LNCaP clone FGC (cell line): ENCODE measurements at places on chromosomes 2 and 18.

GRCh38 chr18:26685438-26686157 lies 137.2 kb upstream of the KCTD1 start:
- DNase-seq, result no peak

DNA sequence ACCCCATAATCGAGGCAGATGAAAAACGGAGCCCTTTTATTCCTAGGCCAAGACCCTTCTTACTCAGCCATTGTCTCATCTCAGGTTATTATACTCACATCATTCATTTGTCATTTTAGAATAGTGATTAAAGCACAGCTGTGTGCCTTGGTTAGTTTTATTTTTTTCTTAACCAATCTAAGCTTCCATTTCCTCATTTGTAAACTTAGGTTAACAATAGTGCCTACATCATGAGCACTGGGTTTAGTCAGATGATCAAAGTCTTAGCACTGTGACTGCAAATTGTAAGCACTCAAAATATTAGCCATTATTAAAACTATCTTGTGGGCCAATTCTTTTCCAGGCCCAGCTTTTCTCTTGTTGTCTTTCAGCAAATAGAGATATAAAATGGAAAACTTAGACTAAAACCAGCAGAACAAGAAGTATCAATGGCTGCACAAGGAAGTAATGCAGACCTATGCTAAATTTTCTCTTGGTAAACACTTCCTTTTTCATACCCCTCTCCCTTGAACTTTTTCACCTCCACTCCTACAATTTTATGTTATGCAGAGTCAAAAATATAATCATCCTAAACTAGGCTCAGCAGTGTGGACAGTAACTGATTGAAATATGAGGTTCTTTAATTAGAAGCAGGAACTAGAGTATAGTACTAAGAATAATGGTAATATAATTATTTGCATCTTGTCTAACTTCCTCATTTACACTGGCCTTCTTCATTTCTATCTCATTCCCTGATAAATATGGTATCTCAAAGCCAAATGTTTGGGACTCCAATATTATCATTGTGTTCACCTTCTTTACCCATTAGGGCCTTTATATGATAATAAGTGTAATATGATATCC lies 21.5 kb upstream of the GALNT3 start:
- DNase-seq, result no peak

GRCh38 chr18:41769265-41769664 lies 185.8 kb upstream of the PIK3C3 start:
- no peak for DNase-seq

DNA sequence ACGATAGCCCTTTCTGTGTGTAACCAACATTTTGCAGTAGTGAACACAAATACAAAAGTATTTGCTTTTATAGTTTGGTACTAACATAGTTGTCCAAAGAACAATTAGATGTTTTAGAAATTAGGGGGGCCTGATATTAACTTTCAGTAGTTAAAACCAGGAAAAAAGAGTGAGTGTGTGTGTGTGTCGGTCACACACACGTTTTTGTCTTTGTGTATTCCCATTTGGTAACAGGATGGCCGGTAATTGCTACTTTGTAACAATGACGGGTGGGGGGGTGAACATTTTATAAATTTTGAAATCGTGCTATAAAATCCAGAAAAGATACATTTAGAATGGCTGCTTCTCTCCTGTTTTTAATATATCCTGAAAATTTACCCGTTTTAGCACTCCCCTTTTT lies 1.5 kb downstream of the PPIG start:
- DNase-seq, result no peak

GRCh38 chr2:45585267-45585861 lies 25.7 kb downstream of the SRBD1 start:
- DNase-seq, result no peak

DNA sequence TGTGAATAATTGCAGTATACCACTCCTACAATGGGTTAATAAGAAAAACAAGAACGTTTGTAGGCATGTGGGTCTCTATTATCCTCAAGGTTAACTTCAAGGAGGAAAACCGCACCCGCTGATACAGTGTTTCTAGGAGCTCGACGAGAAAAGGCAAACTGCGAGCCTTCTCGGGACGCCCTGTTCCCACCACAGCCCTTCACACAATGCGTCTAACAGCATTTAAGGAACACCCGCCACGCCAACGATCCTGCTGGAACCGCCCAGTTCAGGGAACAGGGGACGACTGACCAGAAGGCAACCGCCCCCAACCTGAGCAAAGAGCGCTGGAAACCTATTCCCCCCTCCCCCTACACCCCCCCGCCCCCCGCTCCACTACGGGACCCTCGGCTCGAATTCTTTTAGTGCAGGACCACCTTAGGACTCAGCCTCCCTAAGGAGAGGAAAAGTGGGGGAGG lies 710 bp upstream of the TMSB10 start:
- DNase-seq, result no peak

- no peak for DNase-seq
Observed at GRCh38 chr2:231732604-231733003, 24.3 kb downstream of the PTMA start.

- DNase-seq, result no peak
Observed at GRCh38 chr2:74131901-74132300, 15.8 kb downstream of the BOLA3 start.

DNA sequence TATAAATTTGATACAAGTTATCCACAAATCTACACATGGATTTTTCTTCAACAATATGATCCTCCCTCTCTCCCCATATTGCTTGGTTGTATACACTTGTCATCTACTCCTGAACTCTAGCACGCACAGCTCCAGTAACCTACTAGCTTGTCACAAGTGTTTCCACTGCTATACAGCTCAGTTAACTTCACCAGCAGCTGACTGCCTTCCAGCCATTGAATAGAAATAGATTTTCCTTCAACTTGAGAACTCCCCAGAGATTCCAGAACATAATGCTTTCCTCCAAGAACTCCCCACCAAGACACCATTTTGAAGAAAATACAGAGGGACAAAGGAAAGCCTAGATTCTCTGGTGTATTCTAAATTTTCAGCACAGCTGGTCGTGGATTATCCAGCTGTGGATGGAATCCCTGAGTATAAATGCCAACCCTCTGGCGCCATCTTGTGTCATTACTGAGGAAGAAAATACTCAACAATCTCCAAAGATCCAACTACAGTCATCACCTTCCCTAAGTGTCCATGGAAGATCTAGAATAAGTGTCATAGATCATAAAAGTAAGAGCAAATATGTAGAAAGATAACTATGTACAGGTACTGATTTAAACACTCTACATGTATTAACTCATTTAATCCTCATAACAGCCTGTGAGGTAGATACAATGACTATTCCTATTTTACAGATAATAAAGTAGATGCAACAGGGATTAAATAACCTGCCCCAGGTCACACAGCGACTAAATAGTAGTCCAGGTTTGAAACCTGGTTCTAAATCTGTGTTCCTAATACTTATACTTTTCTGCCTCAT lies 156.7 kb downstream of the ARHGAP28 start:
- DNase-seq, result no peak

- DNase-seq, result no peak
Observed at GRCh38 chr2:159362816-159363251, 76.3 kb upstream of the WDSUB1 start.

DNA sequence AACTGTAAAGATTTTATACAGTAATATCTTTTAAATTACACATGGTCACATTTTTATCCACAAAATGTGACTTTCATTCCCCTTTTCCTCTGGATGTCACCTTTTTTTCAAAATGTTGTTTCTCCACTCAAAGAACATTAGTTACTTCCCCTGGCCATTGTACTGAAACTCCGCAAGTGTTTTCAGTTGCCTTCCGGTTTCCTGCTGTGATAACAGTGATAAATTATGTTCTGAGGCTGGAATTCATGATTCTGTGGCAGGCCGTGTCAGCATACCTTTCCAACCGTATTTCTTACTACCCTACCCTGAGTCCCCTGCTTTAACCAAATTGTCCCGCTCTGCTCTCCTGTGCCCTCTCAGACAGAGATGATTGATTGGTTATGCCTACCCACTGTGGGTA lies 53.5 kb downstream of the MGAT5 start:
- no peak for DNase-seq

- no peak for DNase-seq
Observed at GRCh38 chr2:203734276-203734983, 28.0 kb downstream of the CD28 start.

DNA sequence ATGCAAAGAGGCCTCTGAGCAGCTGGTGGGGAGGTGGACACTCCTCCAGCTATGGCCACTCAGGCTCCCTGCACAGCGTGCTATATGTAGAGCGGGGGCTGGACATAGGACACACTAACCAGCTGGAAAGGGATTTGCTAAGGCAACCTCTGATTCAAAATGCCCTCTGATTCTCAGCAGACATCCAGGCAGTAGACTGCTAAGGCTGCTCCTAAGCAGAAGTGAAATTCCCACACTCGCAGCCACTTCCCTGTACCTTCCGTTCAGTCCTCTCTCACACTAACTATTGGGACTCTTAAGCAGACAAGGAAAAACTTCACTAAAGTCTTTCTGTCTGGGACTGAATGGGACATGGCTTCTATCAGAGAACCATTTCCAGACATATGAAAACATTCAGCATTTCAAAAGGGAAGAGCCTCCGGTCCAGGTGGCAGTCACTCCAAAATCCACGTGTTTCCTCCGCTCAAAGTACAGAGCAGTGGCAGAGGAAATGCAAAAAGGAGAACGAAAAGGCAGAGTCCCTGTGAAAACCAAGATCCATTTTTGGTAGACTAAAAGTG lies 265.8 kb downstream of the TTC32 start:
- DNase-seq, result no peak

DNA sequence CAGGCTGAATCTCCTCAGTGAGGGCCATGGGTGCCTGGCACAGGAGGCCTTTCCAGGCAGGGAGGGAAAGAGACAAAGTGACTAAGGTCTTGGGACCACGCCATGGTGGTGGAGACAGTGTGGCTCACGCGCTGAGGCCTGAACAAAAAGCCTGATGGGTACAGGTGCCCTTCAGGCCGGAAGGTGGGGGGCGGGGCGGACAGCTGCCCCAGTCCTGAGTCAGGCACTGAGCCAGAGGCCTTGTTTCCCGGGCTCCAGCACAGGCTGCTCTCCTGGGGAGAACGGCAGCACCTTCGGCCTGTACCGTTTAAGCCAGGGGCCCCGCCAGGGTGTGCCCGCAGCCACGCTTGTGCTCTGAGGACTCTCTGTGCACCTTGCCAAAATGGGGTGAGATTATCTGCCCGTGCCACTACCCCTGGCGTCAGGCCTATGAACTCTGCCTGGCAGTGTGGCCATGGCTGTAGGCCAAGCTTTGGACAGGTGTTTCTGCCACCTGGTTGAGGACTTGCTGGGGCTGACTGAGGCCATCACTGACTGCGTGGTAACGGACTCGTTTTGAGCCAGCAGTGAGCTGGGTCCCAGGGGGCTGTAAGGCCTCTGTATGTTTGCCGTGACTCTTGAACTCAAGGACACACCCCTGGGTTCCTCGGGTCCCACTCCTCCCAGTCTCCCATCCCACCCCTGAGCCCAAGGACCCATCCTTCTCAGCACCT lies 31.7 kb upstream of the DNMT3A start:
- DNase-seq, result peak; percentile 73
